Activated T-cell treated with anti-CD3 and anti-CD28 coated beads, Interleukin-2, amount 50 U/mL, for 1 hour (primary cell): ENCODE measurements at places on chromosomes 7 and 10.

DNA sequence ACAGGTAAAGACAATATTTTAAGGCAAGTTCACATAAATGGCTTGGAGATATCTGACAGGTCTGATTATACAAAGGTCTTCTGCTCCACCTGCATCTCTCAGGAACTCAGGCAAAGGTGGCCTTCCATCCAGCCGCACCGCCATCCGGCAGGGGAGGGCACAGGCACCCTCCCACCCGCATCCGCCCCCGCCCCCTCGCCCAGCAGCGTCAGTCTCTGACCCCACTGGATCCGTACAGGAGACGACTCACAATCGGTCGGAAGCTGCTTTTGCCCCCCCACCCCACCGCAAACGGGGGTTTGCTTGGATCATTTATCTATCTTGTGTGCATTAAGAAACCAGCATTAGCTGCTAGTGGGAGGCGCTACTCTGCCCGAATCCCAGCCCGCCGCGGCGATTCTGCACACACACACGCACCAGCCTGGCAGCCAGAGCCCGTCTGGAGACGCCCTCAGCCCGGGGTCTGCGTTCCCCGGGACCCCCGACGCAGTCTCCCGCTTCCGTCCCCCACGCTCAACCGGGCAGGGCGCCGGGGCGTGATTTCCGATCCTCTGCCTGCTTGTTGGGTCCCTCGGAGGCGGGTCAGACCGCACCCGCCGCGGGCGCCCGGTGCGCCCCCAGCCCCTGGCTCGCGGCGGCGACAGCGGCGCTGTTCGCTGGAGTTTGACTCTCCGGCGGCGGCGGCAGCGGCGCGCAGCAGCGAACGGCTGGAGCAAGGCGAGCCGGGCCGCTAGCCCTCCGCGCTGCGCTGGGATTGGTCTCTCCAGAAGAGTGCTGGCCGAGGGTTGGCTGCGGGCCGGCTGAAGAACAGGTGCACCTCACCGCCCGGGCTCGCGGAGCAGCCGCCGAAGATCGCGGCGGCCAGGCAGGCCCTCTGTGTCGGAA, 820 bp upstream of the NRG3 start:
- DNase-seq = peak; percentile 15

DNA sequence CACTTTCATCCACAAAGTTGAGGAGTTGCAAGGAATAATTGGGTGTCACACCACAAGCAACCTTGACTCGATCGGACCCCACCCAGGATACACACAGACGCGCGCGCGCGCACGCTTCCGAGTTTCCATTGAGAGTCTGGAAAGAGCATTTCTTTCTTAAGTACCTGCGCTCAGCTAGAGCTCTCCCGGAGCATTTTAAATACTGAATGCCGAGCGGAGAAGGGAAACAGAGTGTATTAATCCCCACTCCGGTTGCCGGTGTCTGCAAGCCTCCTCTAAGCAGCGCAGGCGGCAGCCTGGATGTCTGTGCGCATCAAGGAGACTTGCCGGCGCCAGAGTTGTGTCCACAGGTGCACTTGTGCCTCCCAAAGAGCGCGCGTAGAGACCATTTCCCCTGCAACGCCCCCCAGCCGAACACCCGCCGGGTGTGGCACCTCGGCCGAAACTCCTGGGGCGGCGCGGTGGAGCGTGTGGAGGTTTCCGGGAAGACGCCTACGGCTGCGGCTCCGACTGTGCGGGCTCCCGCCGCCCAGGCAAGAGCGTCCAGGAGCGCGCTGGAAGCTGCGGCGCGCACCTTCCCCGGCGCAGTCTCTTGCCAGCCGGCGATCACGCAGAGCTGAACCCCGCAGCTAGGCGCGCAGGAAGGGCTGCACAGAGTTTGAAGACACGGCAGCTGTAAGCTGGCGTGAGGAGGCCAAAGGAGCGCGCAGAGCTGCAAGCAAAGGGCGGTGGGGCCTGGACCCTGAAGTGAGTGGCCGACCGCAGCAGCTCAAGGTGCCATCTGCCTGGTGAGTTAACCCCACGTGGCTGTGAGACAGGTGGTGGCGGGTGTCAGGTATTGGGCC, 1.1 kb upstream of the FEZF1 start:
- no peak for DNase-seq

DNA sequence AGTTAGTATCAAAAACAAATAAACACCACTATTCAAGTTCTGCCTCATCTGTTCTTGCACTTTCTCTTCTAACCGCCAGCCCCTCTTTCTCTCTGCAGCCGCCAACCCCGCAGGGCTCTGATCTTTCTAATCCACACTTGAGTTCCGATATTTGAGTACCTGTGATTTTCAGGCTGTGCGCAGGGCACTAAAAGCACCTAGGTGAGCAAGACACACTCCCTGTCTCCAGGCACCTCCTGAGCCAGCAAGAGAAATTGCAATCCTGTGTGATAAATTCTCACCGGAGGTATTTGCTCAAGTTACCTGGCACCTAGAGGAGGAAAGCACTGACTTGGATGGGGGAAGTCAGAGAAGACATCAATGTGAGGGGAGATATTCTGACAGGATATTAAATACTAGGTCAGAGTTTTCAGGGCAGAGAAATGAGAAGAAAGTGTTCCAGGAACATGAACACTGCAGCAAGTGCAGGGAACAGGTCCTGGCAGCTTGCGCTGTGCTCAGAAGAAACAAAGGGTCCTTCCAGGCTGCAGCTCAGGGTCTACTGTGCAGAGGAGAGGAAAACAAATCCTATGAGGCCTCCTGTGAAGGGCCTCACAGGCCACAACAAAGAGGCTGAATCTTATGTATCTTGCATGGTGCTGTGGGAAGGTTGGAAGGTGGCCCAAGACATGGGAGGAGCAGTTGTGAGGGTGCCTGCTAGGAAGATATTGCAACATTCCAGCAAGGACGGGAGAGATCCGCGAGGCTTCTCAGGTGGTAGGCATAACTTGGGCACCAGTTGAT, 568.7 kb upstream of the MGMT start:
- DNase-seq = no peak

DNA sequence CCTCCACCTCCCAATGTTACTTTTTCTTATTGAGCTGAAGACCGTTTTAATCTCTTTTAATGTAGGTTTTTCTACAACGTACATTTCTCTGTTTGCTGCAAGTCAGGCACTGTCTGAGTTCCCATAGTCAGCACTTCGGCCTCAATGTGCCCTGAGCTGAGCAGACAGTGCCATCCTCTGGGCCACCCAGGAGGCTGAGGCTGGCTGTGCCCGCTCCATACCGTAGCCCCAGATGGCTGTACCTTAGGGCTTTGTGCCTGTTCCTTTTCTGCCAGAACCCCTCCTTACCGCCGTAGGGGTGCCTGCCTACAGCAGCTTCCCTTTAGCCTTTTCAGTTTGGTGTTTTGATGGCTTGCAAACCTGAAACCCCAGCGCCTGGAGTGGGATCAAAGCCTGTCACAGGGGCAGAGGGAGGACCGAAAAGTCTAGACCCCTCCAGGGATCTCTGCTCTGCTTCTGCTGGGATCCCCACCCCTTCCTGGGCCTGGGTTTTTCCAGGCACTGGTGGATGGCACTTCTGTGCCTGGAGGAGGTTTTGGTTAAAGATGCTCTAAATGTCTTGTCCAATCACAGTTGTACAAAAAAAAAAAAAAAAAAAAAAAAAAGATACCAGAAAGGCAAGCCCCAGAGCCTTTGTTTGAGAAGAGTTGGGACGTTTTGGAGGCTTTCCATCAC, 9.0 kb downstream of the AGAP3 start:
- no peak for DNase-seq
